ENCODE measurements at places on chromosomes 7 and 10.

GRCh38 chr10:28480628-28480965 is 52.3 kb upstream of the WAC start:
- no peak for DNase-seq

DNA sequence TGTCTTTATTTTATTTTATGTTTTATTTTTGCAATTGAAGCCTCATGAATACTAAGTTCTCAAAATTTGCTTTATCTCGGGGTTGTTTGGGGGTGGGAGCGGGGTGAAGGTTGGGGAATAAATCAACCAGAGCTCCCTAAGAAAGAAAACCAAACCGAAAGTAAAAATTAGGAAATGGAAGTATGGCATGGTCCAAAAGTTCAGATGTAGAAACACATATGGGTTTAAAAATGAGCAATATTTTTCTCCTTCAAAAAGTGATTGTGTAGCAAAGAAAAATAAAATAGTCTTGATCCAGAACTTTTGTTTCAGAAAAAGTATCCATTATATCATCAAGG is 177.4 kb upstream of the PLXDC2 start:
- no peak for DNase-seq

GRCh38 chr10:112739592-112740353 is 210.3 kb upstream of the TCF7L2 start:
- DNase-seq: no peak

GRCh38 chr10:26860102-26860442 is 686 bp downstream of the ABI1 start:
- no peak for DNase-seq

GRCh38 chr7:129373651-129374428 is 60.4 kb upstream of the STRIP2 start:
- DNase-seq: no peak

- no peak for DNase-seq
Observed at GRCh38 chr7:115574681-115575291, 455.8 kb downstream of the TFEC start.

DNA sequence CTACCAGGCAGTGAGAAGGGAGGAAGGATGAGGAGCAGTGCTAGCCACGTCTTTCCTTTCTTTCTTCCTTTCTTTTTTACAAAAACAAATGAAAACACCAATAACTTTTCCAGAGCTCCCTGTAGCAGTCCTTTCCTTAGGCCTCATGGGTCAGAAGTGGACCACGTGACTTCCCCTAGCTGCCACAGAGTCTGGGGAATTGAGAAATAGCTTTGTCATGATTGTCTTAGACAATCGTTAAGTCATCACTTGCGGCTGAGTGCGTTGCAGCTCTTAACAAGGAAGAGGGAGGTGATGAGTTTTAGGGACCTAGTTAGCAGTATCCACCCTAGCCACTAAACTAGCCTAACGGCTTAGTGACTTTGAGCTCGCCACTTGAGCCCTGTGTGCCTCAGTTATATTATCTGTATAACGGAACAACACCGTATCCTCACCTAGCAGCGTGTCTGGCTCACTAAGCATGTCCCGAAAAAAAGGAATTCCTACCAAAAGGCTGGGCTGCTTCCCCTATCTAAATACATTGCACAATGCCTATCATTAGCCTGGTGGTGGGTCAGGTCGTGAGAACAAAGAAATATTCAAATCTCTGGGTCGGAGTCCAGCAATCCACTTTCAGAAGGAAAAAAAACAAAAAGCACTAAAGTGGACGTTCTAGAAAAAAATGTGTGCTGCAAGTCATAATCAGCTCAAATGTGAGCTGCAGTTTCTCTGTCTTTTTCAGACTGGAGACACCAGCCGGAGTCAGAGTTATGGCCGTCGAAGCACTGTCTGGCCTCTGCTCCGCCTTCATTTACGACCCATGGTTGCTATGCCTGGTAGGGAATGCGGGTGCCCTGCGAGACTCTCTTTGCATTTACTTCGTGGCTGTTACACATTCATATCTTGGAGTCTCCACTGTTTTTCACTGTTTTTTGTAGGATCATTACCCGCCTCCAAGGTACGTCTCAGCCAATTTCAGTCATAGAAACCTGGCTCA is 338.5 kb upstream of the FOXK1 start:
- no peak for DNase-seq

DNA sequence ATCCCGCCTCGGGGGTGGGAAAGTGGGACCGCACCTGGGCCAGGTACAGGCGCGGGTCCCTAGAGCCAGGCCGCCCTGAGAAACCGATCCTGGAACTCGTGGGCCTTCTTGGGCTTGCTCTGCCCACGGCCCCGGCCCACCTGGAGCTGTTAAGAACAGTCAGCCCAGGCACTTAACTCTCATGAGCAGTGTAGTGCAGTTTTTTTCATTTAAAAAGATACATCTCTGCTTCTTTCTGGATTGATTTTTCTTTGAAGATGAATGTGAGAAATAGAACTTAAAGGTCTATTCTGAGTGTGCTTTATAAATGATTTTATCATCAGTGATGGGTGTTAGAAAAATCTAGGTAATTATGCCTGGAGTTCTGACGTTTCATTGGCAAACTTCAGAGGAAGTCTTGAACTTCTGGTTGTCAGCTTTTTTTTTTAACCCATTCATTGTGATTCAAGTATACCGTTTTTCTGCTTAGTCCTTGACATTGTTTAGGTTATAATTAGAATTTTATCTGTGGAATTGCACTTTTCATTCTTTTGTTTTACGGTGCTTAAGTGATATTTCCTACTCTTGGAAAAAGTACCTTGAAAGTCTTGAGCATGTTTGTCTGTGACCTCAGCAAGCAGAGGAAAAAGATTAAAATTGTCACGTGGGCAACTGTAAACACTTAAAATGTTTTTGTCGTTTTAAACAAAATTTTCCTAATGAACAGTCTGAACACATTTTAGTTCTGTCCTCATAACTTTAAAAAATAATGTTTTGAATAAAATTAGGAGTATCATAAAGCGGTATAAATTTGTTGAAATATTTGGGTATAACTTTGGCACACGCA is 906 bp downstream of the CDK1 start:
- DNase-seq: no peak

DNA sequence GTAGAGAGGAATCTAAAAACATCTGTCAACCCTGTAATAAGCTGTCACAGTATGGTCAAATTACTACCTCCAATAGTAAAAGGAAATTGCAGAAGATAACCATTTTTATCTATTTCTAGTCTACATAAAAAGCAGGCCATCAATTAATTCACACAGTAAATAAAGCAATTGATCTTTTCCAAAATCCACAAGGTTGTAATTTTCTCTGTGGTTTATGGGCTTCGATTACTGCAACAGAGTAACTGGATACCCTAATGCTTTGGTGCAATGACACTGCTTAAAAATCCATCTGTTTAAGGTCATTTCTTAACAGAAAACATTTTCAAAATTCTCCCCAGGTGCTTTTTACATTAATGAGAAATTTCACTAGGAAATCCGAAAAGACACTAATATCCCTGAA is 23.9 kb downstream of the ESYT2 start:
- no peak for DNase-seq

DNA sequence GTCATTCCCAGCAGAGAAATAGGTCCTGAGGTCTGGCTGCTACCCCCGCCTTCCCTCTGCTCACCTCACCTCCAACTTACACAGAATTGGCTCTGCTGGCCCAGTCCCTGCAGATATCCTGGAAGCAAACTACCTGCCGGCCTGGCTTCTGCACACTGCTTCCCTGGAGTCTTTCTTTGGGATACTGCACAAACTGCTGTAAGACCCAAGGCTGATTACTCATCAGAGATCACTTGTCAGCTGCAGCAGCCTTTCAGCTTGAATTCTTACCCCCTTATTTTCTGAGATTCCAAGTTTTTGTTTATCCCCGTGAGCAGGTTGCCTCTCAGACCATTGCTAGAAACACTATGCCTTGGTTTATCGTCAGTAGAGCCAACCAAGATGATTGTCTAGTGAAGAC is 426.4 kb downstream of the PHTF2 start:
- no peak for DNase-seq

DNA sequence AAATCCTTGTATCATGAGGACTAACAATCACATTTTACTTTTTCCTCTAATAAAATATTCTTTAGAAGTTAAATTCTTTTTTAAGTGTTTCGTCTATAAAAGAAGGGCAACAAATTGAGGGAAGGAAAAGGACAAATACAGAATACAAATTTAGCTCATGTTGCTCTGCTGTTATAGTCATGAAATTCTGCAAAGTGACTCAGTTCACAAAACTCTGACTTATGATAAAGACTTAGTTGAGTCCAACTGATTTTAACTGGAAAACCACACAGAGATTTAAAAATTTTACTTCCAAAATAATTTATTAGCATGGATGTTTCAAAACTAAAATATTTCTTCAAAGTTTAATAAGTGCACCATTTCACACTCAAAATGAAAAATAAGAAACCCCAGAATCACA is 75.0 kb upstream of the GPR22 start:
- DNase-seq: no peak

GRCh38 chr10:132575320-132576201 is 38.0 kb downstream of the INPP5A start:
- no peak for DNase-seq

DNA sequence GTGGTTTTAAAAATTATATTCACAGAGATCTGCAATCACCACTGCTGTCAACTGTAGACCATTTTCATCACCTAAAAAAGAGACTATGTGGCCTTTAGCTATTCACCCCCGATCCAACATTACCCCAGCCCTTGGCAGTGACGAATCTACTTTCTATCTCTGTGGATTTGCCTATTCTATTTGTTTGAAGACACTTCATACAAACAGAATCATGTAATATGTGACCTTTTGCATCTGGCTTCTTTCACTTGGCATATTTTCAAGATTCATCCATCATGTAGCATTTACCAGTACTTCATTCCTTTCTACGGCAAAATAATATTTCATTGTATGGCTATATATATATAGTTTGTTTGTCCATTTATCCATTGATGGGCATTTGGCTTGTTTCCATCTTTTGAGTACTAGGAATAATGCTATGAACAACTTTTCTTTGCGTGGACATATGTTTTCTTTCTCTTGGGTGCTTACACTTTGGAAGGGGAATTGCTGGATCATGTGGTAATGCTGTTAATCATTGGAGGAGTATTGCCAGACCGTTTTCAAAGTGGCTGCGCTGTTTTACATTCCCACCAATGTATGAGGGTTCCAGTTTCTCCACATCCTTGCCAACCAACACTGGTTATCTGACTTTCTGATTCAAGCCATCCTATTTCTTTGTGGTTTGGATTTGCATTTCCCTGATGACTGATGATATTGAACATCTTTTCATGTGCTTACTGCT is 22.3 kb downstream of the ADAMTS14 start:
- DNase-seq: no peak

GRCh38 chr7:66281678-66282590 is 76.8 kb downstream of the TPST1 start:
- peak; percentile 62 for DNase-seq

GRCh38 chr10:16478801-16479200 is 42.0 kb downstream of the PTER start:
- no peak for DNase-seq

DNA sequence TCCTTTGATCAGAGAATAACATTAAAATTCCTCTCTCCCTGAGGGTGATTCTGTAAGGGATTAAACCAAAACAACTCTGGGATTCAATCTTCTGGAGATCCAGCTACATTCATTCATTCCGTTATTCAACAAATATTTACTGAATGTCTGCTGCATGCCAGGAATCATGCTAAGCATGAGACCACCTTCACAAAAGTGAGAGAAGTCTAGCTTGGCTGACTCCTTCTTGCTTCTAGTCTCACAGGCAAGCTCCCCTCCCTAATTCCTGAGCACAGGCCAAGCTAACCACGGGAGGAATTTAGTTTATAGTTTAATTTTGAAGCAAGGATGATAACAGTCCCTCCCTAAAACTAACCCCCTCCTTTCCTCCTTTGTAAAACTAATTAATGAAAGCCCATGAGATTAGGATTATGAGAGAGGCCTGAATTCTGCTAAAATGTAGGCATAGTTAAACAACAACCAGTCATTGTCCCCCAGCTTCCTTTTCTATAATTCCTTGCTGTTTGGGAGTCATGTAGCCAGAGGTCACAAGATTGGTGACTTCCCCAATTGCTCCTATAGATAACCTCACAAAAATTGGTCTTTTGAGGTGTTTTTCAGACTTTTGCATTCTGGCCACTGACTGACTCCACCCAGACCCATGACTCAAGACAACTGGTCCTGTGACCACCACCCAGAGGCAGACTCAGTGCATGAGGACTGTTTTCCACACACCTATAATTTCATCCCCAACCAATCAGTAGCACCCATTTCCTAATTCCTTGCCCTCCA is 113.5 kb downstream of the ITGB8 start:
- no peak for DNase-seq

- DNase-seq: no peak
Observed at GRCh38 chr7:1025743-1026581, 18.4 kb upstream of the GPR146 start.
